ENCODE measurements at places on chromosomes 7 and 10. TPM values are rescaled to one million over a fixed set of nuclear protein-coding genes. Genes with fewer than 3 reads are reported as not detected.

DNA sequence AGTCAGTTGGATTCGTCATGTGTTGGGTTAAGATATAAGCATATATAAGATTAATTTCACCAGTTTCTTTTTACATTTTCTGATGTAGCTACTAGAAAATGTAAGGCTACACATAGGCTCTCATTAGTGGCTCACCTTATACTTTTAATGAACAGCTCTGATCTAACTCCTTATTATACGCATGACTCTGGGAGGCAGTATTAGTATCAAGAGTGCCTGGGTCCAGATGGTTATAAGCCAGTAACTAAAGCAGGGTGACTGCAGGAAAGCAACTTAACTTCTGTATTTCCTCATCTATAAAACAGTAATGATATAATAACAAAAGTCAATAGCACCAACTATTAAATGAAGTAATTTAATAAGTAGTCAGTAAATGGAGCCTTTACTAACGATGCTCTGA lies 1.4 kb upstream of the ELMO1 start:
- DNase-seq = no peak

DNA sequence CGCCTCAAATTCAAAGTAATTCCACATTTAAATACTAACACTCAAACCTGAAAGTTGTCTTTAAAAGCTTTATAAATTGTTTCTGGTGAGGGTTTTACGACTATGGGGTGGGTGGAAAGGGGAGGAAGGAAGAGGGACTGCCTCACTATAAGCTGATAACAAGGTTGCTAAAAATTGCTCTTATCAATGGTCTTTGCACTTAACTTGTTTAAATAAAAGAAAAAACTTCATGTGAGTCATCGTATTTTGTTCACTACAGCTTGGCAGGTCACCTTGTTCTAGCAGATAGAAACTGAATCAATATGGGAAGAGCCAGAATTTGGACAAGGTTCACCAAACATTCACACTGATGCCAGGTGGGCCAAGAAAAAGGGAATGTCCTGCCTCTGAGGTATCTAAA lies 129.2 kb downstream of the TES start:
- no peak for DNase-seq

- no peak for DNase-seq
Measured at GRCh38 chr7:22442882-22443369, 57.1 kb downstream of the STEAP1B start.

- DNase-seq = no peak
Measured at GRCh38 chr10:129950676-129951075, 13.4 kb downstream of the EBF3 start.

Gene SPDYE5
- not detected for total RNA-seq

Gene PDZD7
- 1.2 TPM for total RNA-seq

Gene SLC26A5
- total RNA-seq = not detected

- DNase-seq = no peak
Measured at GRCh38 chr10:124663228-124663627, 81.0 kb downstream of the FAM53B start.

Gene FAM131B
- 2.5 TPM for total RNA-seq

DNA sequence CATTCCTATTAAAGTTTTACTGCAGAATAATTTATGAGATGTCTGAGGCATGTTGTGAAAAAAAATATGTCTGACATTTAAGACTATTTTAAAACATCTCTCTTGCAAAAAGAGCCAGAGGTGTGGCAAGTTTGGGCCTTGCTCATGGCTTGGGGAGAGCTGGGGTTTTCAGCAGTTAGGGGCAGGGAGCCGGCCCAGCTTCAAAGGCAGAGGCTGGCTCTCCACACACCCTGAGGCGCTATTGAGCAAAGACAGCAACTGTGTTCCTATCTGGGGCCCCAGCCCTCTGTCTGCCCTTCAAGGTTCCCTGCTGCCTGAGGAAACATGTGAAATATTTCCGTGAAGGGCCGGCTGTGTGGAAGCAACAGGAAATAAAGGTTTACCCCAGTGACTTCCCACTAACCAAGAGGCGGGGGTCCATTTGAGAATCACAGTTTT lies 94.0 kb downstream of the SORBS1 start:
- no peak for DNase-seq

Gene MSMB
- not detected for total RNA-seq

GRCh38 chr10:131694168-131694780 lies 206.5 kb upstream of the PPP2R2D start:
- no peak for DNase-seq

Gene LLCFC1
- not detected for total RNA-seq

DNA sequence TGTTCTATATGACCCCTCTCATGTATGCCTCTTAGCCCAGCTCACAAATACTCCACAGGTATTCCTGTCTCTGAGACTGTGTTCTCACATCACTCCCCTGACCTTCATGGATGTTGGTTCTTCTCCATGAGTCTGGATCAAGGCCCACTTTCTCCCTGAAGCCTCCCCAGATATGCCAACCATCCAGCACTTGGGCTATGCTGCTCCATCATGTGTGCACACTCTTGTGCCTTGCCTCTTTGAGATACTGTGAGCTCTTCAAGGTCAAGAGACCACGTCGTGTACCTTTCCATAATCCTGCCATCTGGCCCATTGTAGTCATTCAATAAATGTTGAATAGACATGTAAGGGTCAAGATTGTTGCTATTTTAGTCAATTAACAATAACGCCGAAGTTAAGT lies 30.1 kb upstream of the TM9SF3 start:
- no peak for DNase-seq

DNA sequence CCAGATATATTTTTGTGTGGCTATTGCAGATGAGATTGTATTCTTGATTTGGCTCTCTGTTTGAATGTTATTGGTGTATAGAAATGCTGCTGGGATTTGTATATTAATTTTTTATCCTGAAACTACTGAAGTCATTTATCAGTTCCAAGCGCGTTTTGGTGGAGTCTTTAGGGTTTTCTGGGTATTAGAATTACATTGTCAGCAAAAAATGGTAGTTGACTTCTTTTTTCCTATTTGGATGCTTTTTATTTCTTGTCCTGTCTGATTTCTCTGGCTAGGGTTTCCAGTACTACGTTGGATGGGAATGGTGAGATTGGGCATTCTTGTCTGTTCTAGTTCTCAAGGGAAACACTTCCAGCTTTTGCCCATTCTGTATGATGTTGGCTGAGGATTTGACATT lies 415.5 kb upstream of the CHRM2 start:
- no peak for DNase-seq

GRCh38 chr10:124723826-124724225 lies 20.4 kb downstream of the FAM53B start:
- no peak for DNase-seq

DNA sequence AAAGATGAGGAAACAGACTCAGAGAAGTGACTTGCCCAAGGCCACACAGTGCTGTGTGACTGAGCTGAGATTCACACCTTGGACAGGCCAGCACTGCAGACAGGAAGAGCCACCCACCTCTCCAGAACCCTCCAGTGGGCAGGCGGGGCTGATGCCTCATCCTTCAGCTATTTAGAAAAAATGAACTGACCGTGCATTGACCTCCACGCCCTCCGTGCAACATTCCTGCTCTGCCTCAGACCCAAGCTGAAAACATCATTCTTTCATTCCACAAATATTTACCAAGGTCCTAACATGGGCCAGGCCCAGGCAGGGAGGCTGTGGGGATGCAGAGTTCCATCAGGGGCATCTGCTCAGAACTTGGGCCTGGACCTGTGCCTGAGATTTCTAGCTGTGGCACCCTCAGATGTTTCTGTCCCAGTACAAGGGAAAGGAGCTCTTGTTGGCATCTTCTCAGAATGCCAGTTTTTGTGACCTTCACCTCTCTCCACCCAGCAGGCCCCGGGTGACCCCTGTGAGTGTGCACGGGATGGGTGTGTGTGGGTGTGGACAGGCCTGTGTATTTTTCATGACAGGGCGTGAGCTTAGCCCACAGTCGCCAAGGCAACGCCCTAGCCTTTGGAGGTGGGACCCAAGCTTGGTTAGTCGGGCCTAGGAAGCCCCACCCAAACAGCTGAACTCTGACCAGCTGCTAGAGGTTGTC lies 6.5 kb downstream of the VSIR start:
- no peak for DNase-seq

Gene KCNIP2
- total RNA-seq = 1.6 TPM

Gene CPN1
- total RNA-seq = not detected

Gene AKR1C4
- not detected for total RNA-seq

DNA sequence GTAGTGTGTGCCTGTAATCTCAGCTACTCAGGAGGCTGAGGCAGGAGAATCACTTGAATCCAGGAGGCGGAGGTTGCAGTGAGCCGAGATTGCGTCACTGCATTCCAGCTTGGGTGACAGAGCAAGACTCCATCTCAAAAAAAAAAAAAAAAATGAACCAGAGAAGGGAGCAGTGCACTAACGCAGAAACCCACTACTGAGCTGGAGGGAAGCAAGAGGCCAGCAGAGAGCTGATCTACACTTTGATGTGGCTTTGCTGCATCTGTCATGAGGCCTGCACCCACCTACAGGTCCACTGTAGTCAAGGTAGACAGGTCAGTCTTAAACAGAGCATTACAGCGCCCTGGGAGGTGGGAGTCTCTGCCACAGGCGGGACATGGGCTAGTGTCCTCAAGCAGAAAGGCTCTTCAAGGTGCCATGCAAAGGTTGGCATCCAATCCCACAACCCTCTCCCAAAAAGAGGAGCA lies 30.0 kb downstream of the MAT1A start:
- DNase-seq = no peak

- DNase-seq = no peak
Measured at GRCh38 chr7:128164955-128165670, 76.0 kb upstream of the LEP start.

DNA sequence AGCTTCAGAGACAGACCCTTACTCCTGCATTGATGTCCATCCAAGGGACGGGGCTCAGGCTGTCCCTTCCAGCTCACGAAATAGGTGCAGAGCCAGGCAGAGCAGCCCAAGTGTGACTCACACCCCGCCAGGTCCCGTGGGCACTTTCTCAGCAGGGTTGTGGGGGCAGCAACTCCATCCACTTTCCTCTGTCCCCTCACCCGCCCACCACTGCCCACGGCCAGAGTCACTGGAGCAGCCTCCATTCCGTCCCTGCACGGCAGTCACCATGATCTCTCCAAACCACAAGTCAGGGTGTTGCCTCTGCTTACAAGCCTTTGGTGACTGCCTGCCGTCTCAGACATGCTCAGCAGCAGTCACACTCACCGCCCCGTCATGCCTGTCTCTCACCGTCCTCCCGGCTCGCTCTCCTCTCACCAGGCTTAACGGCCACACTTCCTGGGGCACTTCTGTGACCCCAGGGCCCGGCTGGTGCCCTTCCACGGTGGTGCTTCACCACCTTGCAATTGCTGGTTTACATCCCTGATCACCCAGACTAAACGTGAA lies 39.3 kb downstream of the CALML3 start:
- DNase-seq = peak; percentile 67

- no peak for DNase-seq
Measured at GRCh38 chr10:120715171-120715570, 136.0 kb upstream of the WDR11 start.

- DNase-seq = no peak
Measured at GRCh38 chr7:43377196-43377960, 205.5 kb upstream of the STK17A start.

Gene NKX1-2
- not detected for total RNA-seq

Data from natural killer cell (primary cell).